HAP-1 (cell line): ENCODE measurements at places on chromosomes 5 and 9.

DNA sequence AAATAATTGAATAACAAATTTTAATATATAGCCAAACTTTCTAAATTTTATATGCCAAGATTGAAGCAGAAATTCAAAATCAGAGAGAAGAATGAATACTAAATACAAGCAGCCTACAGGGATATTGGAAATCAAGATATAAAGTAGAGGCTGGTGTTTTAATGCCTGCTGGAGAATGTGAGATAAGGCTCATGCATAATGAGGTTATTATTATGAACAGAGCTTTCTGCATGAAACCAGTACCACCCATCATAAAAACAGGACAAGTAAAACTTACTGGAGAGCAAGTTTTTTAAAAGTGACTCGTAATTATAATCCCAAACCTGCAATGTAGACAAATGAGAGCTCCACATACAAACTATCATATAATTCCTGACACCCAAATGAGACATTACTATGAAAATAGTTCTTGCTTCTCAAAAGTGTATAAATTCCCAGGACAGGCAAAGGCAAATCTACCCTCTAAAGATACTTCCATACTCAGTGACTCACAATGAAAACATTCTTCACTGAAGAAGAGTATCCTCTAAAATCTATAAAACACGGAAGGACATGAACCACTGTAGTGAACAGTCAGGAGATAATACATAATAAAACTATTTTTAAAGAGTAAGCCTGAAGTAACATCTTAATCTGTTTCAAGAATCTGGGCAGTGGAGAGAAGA is 532.0 kb upstream of the GRAMD2B start:
- DNase-seq: no peak

DNA sequence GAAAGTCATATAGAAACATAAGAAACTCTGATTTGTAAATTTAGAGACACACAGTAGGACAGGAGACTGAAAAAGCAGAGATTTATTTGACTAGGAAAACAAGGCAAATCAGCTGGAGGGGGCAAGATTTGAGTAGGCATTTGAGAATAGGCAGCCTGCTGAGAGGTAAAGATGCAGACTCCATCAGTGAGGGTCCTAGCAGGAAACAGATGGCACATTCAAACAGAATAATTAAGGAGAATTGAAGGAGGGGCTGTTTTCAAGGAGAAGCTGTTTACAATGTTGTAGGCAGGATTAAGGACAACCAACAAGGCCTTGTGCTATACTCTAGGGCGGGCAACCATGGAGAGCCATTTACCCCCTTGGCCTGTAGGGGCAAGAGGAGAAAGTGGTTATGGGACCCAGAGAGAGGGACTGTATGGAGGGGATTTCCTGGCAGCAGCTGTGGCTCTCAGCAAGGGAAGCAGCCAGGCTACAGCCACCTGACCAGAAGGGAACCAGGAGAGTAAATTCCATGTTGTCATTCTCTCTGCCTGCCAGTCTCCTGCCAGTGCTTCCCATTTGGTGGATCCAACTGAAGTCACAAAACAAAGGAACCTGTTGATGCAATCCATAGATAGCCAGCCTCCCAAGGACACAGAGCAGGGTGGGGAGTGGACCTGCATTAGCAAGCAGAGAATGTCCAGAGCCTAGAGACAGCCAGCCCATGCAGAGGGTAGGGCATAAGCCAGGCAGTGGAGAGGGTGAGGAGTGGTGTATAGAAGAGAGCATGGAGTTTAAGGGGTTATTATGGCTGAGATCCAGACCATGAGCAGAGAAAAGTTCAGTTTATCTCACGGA is 38.2 kb downstream of the PAPPA start:
- no peak for DNase-seq

DNA sequence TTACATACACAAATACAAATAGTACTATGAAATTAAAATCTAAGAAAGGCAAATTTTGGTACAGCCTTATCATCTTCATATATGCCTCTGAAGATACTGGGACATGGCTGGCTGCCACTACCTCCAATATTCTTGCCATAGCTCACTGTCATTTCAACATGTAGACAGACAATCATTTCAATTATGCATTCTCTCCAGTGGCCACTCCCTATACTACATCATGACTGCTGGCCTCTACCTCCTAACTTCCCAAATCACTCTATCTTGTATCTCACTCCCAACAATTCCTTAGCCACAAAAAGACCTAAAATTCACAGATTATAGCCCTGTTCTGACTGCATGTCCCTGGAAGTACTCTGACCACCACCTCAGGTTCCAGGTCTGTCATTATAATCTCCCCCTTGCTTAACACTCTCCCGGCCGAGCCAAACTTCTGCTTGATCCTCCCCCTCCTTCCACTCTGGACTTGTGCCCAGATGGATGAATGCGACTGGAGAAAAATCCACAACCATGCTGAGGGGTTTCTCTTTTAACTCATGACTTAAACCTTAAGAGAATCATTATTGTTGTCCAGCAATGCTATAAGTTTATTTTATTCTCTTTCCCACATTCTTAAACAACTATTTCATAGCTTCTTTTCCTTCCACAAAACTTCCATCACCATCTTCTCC is 225.3 kb upstream of the TLE4 start:
- no peak for DNase-seq

GRCh38 chr9:124297915-124298645 is 40.3 kb downstream of the NEK6 start:
- no peak for DNase-seq

GRCh38 chr9:23120630-23121029 is 674.0 kb downstream of the DMRTA1 start:
- DNase-seq: no peak

DNA sequence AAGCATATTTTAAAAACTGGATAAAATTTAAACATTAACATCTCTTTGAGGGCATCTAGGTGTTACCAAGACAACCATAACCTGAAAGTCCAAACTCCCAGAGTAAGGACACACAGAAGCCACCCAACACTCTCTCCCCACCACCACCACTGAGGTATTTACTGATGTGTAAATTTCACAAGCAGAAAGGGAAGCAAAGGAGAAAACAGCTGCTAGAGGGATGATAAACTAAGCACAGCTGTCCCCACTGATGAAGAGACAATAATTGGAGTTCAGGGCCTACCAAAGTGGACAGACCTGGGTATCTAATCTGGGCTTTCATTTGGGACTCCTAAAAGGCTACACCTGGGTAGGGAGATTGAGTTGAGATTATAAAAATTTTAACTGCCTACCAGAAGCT is 63.6 kb downstream of the FRMD3 start:
- DNase-seq: no peak

DNA sequence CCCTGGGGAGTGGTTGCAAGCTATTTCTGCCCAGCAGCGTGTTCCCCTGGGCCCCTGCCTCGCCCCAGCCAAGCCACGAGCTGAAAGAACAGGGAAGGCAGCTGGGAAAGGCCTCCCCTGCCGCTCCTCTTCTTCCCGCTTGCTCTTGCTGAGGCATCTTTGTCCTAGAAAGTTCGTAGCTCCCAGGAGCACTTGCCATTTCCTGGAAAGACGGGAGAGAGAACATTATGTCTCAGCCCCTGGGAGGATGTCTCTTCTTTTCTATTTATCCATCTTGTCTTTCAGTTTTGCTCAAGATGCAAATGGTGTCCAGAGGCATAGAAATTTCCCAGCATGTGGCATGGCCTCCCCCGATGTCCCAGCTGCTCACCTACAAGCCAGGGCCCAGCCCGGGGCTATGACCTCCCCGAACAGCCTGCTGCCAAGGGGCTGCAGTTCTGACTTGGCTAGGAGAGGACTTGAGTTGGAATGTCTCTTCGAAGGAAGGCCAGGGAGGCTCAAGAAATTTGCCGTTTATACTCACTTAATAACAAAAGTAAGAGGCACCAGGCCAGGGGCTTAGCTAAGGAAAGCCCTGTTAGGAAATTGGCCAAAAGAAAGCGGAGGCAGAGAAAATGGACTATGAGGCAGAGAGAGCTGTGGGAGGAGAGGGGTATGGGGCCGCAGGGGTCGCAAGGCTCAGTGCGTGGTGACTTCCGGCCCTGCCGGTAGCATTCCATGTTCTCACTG is 87.3 kb downstream of the LIFR start:
- DNase-seq: no peak

- DNase-seq: no peak
Measured at GRCh38 chr5:110517396-110517795, 209.1 kb downstream of the TMEM232 start.

- no peak for DNase-seq
Measured at GRCh38 chr5:138978080-138978479, 102.9 kb upstream of the LRRTM2 start.

DNA sequence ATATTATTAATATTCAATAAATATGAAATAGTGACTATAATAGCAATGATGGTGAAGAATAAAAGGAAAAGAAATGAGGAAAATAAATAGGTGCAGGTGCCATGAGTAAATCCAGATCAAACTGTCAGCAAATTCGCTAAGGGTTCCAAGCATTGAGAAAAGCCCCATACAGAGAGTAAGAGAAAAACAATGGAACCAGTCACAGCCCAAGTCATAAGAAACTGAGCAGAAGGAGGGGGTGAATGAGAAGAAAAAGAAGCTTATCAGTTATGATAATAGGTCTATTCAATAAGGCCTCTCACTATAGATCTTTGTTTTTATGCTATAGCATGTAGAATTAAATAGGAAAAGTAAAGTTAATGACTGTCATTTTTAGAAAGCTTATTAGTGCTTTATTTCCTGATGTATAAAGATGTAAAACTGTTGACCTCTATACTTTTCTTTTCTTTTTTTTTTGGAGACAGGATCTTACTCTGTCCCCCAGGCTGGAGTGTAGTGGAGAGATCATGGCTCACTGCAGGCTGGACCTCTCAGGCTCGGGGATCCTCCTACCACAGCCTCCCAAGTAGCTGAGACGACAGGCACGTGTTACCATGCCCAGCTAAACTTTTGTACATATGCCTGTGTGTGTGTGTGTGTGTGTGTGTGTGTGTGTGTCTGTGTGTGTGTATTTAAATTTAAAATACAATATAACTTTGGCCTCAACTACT is 72.4 kb downstream of the FYB1 start:
- no peak for DNase-seq

- DNase-seq: no peak
Measured at GRCh38 chr5:180806351-180807011, 3.9 kb upstream of the MGAT1 start.

DNA sequence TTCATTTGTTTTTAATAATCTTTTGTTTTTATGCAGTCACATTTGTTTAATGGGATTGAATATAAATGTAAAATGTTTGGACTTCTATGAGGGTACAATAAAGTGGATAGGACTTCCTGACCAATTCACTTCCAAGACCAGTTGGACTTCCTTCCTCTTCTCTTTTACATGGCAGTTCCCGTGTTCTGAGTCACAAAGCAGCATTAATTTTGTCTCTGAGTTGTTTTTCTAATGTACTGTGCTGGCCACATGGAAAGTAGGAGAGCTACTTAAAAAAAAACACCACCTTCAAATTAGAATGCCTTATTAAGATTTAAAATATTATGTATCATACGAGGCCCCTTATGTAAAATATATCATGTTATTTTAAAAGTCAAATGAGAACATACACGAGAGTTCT is 87.3 kb downstream of the CCDC171 start:
- no peak for DNase-seq

GRCh38 chr9:3458806-3459475 is 66.9 kb downstream of the RFX3 start:
- DNase-seq: no peak

- DNase-seq: no peak
Measured at GRCh38 chr9:82923092-82923911, 139.6 kb downstream of the RASEF start.

DNA sequence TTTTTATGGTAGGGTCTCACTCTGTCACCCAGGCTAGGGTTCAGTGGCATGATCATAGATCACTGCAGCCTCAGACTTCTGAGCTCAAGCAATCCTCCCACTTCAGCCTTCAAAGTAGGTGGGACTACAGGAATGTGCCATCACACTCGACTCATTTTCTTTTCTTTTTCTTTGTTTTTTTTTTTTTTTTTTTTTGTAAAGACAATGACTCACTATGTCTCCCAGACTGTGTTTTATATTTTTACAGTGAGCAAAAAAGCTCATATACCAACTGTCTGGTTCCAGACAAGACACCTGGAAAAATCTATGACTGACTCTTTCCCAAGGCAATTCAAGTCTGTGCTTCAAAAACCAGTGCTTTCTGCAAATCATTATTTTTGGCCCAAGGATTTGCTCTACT is 10.8 kb upstream of the FOXD1 start:
- DNase-seq: no peak

DNA sequence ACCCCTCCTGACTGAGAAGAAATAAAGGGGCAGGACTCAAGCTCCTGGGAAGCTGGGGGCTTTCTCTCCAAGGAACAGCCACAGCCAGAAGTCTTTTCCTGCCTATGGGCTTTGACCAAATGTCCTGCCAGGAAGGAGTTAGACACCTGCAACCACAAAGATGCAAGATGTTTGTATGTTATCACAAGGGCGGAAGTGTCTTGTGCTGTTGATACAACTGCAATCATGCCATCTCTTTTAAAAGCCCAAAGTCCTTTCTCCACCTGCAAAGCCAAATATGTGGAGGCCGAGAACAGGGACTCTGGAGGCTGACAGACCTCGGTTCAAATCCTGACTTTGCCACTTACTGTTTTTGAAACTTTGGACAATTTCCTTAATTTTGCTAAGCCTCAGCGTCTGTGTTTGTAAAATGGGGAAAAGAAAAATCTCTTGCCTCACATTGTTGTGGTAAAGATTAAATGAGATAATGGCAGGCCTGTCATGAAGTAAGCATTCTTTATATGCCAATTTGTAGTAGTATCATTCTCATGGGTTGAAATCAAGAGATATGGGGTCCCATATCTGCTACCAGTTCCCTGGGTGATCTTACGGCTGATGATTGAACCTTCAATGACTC is 17.0 kb downstream of the HRH2 start:
- no peak for DNase-seq
